Esophagus muscularis mucosa (tissue), 4 donors: ENCODE measurements at places on chromosomes 3 and 15.

DNA sequence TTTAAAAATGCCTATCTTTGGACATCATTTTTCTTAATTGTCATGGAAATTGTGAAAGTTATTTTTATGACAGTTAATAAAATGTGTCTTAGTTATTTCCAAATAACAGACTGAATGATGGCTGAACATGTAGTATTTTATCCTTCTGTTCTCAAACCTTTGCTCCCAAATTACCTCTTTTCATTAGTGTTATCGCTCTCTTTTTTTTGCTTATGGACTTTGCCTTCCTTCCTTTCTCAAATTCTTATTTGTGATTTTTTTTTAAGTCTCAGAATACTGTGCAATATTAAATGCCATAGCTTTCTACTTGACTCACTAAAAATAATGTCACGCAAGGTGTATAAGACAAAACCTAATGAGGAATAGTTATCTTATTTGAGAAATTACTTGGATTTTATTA lies 107.7 kb downstream of the VPS8 start:
- H3K36me3 ChIP-seq = peaks cover 47% of the 10 kb centered on the region
- H3K27ac ChIP-seq = no peak overlapping the region
- no peaks in the 10 kb centered on the region for H3K27me3 ChIP-seq
- no peak for DNase-seq
- no peak overlapping the region for H3K4me3 ChIP-seq

GRCh38 chr15:101167753-101168462 lies 83.9 kb downstream of the CHSY1 start:
- no peaks in the 10 kb centered on the region for H3K36me3 ChIP-seq
- peaks cover 35% of the 10 kb centered on the region for H3K4me1 ChIP-seq
- no peaks in the 10 kb centered on the region for H3K27me3 ChIP-seq
- H3K27ac ChIP-seq = peak overlapping the region; percentile 61

DNA sequence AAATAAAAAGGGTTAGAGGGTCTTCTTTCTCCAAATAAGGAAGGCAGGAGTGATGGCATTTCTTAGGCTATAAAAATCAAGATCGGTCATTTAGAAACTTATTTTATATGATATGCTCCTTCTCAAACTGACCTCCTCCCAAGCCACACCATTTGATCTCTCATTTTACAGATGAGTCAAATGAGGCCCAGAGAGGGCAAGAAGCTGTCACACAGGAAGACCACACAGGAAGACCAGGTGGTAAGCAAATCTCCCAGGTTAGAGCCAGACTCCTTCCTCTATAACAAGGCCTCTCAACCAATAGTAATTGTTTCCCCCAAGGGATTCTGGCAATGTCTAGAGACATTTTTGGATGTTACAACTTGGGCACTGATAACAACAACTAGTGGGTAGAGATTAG lies 13.8 kb downstream of the TLE3 start:
- H3K36me3 ChIP-seq = peaks cover 39% of the 10 kb centered on the region
- H3K27ac ChIP-seq = no peak overlapping the region
- H3K27me3 ChIP-seq = no peaks in the 10 kb centered on the region
- H3K4me3 ChIP-seq = no peak overlapping the region
- H3K4me1 ChIP-seq = peaks cover 11% of the 10 kb centered on the region

DNA sequence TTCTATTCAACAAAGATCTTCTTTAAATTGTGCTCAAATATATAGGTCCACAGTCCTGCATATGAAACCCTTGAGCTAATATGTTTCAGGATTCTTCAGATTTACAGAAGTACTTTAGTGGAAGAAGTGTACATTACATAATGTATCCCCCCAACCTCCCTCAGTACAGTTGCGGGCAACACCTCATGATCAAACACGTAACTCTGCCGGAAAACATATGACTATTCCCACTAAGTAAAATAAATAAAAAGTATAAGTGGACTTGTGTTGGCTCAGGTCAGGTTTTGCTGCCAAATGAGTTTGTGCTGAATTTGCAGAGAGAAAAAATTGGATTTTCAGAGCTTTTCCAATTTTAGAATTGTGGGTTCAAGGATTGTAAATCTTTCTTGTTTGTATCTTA lies 267.6 kb upstream of the MDFIC2 start:
- H3K27ac ChIP-seq = no peak overlapping the region
- H3K36me3 ChIP-seq = no peaks in the 10 kb centered on the region
- no peak overlapping the region for H3K4me3 ChIP-seq
- no peaks in the 10 kb centered on the region for H3K4me1 ChIP-seq
- DNase-seq = no peak

DNA sequence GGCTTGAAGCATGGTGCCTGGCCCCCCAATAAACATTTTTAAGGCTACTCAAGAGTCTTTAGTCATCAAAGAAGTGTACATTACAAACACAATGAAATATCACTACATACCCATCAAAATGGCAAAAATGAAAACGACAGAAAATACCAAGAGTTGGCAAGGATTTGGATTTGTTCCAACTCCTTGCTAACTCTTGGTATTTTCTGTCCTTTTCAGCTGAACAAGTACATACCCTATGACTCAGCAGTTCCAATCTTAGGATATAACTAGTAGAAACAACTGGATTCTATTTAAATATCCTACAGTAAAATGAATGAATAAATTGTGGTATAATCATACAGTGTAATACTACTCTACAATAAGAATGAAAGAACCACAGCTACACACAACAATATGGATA lies 25.1 kb upstream of the GABPB1 start:
- no peaks in the 10 kb centered on the region for H3K27me3 ChIP-seq
- no peaks in the 10 kb centered on the region for H3K36me3 ChIP-seq
- DNase-seq = no peak
- H3K4me1 ChIP-seq = no peaks in the 10 kb centered on the region
- H3K27ac ChIP-seq = no peak overlapping the region
